T-helper 17 cell (primary cell): ENCODE measurements at places on chromosomes 3 and 15.

DNA sequence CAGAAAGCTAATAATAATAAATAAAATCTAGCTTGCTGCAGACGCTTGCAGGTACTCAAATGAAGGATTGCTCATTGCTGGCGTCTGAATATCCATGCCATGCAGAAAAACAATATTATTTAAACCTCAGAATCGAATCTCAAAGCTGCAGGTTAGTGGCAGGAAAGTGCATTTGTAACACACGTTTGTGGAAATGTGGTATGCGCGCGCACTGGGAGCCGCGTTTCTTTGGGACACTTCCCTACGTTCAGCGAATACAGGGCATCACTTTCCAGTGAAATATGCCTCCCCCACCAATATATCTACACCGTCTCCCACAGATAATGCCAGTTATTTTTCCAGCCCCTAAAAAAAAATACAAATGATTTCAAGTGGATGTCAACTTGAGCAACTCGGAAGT, 37.1 kb downstream of the ZIC4 start:
- DNase-seq: no peak

- DNase-seq: no peak
Observed at GRCh38 chr3:82082796-82083195, 321.4 kb upstream of the GBE1 start.

GRCh38 chr3:38564631-38565338, 68.6 kb downstream of the EXOG start:
- peak; percentile 2 for DNase-seq

DNA sequence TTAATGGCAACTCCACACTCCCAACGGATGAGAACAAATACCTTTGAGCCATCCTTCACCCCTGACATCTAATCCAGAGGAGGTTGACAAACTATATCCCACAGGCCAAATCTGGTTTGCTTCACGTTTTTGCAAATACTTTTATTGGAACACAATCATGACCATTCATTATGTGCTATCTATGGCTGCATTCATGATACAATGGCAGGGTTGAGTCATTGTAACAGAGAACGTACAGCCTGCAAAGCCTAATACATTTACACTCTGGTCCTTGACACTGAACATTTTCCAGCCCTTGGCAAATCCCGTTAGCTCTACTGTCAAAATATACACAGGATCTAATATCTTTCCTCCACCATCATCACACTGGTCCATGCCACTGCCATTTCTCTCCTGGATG, 7.6 kb upstream of the PRICKLE2 start:
- no peak for DNase-seq

DNA sequence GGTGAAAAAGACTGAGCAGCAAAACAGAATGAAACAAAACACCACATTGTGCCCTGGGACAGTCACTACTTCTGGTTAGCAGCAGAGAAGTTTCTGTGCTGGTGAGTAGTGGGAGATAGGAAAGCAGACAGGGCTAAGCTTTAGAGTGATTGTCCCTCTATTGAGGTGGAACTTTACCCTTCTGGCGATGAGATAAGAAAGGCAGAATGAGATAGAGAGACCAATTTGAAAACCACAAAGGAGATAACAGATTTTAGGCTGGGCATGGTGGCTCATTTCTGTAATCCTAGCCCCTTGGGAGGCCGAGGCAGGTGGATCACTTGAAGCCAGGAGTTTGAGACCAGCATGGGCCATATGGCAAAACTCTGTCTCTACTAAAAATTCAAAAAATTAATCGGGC, 208.5 kb downstream of the TBL1XR1 start:
- no peak for DNase-seq

DNA sequence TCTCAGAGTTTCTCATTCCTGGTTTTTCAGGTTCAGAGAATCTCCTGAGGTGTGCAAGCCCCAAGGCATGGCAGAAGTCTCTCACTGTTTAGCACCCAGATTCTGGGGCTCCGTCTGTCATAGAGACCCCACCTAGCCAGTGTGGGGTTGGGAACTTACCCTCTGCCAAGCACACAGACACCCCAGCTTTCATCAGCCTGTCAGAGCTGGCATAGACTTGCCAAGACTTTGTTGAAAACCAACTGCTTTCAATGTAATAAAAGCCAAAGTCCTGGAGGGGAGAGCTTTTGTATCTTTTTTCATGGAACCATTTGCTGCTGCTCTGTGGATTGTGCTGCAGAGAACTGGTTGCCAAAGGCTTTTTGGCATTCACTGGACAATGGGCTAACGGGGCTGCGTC, 341.4 kb upstream of the TRIM42 start:
- DNase-seq: no peak

DNA sequence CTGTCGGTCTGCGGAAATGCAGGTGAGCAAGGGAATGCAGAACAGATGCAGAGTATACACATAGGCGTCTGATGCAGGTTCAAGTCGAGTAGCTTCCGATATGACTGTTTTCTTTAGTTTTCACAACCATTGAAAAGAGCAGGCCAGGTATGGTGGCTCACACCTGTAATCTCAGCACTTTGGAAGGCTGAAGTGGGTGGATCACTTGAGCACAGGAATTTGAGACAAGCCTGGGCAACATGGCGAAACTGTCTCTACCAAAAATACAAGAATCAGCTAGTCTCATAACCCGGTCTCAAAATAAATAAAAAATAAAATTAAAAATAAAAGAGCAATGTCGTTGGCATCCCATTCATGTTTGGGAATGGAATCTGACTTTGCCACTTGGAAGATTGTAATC, 101.5 kb downstream of the PTPRG start:
- DNase-seq: no peak

- DNase-seq: no peak
Observed at GRCh38 chr3:170761103-170761502, 108.9 kb downstream of the RPL22L1 start.

DNA sequence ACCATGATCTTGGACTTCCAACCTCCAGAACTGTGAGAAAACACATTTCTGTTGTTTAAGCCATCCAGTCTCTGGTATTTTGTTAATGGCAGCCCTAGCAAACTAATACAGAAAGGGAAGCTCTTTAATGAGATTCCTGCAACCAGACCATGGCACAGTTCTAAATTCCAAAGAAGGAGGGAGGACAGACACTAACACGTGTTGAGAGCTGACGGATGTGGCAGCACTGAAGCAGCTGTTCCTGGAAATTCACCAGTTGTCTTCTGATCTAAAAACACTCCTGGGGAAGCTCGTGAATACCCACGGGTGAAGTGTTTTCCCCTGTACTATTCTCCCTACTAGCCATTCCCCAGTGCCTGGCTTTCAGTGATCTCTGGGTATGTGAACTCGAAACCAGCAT, 56.7 kb downstream of the RPL22L1 start:
- DNase-seq: no peak

DNA sequence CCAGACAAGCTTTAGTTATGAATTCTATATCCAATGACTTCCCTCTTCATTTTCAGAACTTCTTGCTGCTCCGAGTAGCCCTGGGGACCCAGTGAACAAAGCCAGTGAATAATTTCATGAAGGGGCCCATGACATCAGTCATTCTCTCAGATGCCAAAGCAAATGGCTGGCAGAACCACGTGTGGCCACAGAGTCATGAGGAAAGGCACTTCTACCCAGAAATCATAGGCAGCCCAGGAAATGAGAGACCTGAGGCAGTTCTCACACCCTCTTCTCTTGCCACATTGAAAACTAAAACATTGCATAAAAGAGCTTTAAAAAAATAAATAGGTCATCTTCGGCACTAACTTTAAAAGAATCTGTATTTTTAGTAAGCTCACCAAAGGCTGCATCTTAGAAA, 4.3 kb upstream of the UACA start:
- DNase-seq: no peak

- no peak for DNase-seq
Observed at GRCh38 chr3:49626101-49626581, 48.0 kb upstream of the APEH start.

- DNase-seq: no peak
Observed at GRCh38 chr3:156611870-156612494, 57.1 kb upstream of the SSR3 start.

DNA sequence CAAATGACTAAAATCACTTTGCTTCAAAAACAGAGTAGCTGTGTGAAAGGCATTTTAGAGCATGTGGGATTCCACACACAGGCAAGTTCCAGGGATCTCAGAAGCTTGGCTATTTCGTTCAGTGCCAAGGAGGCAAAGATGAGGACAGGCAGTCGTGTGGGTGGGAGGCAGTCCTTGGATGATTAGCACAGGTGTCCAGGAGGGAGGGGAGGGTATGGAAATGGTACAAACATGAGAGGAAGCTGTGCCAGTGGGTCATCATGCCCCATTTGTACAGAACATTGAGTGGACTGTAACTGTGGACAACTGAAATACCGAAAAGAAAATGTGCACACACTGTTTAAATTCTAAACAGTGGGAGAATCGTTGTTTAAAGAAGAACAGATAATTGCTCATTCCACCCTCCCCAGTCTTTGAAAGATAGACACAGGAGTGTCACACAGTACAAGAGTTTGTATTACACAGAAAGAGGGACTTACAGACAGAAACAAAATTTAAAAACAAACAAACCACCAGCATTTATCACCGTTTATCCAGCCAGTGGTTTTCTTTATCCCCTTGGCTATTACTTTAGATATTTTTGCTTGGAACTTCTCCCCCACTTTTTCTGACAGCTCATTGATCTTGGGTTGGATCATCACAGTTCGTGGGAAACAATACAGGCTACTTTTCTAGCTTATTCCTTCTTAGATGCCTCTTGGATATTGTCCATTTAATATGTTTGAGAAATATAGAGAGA, 122.9 kb downstream of the GREM1 start:
- DNase-seq: no peak

DNA sequence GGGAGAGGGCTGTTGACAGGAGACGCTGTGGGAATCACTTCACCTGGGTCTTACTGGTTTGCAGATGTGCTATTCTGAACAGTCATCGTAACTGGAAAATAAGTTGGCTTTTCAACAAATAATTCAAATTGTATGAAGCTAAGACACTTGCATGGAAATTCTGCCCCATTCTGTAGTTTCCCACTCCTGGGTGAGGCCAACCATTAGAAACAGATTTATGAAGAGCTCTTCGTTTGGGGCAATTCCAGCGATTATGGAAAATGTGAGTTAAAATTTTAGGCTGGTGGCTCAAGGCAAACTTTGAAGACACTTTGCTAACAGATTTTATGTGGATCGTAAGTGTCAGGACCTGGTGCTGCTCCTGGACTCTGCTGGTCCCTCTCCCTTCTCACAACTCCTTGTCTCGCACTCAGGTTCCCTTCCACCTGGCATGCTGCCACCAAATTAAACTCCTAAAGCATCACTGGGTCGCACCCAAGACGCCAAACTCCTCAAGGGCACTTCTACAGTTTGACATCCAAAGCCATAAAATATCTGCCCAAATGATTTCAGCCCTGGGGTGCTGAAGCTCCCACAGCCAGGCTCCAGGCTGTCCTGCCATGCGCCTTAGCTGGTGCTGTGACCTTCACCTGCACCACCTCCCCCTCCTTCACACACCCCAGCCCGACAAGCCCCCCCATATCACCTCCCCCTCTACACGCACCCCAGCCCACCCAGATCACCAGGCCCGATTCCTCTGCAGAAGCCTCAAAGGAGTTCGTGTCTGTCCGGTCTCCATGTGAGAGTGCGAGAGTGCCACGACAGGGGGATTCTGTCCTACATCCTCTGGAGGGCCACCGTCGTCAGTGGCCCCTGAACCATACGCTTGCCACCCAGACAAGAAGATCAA, 138.4 kb downstream of the NSMCE3 start:
- DNase-seq: no peak
